Tibial artery (tissue), 4 donors: ENCODE measurements at places on chromosomes 13 and 19.

GRCh38 chr19:28148554-28148953 is 1064.4 kb downstream of the UQCRFS1 start:
- no peak for DNase-seq

- peak; percentile 66 for DNase-seq
Measured at GRCh38 chr13:112688560-112689302, 1.1 kb upstream of the ATP11A start.

- DNase-seq: no peak
Measured at GRCh38 chr19:29551774-29552173, 26.0 kb downstream of the VSTM2B start.

DNA sequence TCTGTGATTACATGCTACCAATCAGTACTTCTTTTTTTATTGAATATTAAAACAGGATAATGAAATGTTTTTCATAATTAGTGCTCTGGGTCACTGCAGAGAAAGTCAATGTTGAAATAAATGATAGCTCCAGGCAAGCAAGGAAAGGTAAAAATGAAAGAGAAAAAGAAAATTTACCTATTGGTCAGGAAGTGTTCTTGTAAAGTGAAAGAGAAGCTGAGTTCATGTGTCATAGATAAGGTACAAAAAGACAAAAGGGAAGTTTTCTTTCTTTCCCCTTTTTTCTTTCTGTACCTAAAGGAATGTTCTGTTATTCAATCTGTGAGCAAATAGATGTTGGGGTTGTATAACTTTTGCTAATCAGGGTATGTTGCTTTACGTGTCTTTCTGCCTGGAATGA is 197.0 kb downstream of the PCDH9 start:
- no peak for DNase-seq

DNA sequence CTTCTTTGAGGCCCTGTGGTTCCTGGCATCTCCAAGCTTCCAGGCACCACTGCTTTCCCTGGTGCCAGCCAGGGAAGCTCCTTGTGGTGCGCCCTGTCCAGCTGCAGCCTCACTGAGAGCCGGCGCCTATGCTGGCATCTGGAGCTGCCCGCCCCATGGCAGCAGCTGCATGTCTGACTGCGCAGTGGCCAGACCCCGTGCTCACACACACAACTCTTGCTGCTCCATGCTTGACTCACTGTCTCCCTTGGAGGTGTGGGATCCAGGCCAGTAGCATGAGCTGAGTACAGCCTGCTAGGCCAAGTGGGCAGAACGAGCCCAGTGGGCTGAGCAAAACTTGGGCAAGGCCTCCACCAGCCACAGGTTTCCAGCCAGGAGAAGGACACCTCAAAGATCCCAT is 11.5 kb upstream of the SUPT20H start:
- no peak for DNase-seq

GRCh38 chr13:113035213-113035800 is 66.3 kb downstream of the MCF2L start:
- no peak for DNase-seq

GRCh38 chr13:46183018-46183946 is 1.3 kb upstream of the LCP1 start:
- DNase-seq: no peak

DNA sequence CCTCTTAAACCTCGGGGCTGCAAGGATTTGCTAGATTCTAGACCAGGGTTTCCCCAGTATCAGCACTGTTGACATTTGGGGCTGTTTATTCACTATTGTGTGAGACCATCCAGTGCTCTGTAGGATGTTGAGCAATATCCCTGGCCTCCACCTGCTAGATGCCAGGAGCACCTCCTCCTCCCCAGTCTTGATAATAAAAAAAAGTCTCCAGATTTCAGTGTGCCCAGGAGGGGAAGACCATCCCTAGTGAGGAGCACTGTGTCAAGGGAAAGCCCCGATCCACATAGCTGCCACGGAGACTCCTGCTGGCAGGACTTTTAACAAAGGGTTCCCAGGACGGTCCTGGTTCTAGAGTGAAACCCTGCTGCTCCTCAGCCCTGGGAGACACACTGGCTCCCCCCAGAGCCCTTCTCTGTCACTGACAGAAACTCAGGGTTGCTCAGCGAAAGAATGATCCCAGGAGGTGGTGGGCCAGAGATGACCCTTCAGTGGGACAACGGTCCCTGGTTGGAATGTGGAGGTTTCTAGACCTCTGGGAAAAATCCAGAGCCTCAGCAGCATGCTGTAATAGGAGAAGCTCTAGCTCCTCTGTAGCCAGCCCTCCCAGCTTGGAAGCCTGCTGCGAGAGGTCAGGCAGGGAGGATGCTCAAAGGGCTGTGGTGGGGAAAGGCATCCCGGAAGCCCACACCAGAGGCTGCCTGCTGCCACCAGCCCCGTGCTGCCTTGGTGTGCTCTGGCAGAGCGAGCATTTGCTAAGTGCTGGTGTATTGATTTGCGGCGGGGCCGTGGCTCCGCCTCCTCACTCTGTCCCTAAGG is 20.3 kb downstream of the LYL1 start:
- peak; percentile 73 for DNase-seq

DNA sequence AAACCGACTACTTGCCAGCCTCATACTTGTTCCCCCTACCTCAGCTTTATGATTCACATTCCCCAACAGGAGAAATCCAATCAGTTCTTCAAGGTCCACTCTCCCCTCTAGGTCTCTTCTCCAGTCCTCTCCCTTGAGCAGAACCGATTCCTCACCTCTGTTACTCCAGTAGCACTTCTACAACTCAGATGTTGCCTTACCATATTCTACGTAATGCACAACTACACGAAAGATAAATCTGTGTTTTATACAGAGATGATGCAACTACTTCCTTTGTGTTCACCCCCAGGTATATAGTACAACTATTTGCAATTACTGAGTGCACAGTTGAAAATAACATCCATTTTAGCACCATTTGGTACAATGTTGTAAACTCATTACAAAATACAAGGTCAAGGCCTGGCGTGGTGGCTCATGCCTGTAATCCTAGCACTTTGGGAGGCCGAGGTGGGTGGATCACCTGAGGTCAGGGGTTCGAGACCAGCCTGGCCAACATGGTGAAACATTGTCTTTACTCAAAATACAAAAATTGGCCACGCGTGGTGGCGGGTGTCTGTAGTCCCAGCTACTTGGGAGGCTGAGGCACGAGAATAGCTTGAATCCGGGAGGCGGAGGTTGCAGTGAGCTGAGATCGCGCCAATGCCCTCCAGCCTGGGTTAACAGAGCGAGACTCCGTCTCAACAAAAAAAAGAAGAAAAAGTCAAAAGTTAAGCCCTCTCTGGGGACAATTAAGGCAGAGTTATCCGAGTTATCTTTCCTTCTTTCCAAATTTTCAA is 2.8 kb upstream of the WBP4 start:
- DNase-seq: no peak

DNA sequence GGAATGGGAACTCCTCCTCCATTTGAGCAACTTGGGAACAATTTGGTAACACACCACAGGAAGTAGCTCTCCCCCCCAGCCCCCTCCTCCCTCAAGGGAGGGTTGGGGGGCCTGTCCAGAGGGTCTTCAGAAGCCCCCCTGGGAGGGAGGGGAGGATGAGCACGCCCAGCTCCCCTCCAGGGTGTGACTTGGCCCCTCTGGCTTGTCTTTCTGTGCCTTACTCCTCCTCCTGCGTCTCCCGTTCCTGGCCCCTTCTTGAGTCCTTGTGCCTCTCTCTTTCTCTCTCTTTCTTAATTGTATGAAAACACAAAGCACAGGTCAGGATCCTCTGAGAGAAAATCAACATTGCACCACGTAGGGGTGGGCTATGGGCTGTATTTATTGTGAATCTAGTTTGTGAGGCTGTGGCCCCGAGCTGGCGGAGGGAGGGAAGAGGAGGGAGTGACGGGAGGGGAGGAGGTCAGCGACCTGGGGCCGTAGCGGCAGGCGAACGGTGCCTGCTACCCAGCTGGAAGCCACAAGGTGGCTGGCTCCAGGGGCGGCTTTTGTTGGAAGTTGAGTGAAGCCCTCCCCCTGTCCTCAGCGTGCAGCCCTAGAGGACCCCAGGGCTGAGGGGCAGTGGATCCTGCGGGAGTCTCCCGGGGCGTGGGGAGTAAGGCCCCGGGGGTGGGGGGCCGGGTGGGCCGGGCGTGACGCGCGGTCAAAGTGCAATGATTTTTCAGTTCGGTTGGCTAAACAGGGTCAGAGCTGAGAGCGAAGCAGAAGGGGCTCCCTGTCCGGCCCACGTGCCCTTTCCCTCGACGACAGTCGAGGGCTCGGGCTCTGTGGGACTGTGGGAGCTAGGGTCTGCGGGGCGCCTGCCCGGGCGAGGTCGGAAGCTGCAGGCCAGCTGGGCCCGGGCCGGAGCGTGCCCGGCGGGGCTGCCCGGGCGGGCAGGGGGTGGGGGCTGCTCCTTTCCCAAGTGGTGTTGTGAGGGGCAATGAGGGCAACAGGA is 6.4 kb downstream of the LYL1 start:
- no peak for DNase-seq

GRCh38 chr13:98613591-98613990 is 36.7 kb upstream of the STK24 start:
- no peak for DNase-seq

GRCh38 chr13:89784161-89784809 is 1563.2 kb upstream of the MIR17HG start:
- DNase-seq: no peak

DNA sequence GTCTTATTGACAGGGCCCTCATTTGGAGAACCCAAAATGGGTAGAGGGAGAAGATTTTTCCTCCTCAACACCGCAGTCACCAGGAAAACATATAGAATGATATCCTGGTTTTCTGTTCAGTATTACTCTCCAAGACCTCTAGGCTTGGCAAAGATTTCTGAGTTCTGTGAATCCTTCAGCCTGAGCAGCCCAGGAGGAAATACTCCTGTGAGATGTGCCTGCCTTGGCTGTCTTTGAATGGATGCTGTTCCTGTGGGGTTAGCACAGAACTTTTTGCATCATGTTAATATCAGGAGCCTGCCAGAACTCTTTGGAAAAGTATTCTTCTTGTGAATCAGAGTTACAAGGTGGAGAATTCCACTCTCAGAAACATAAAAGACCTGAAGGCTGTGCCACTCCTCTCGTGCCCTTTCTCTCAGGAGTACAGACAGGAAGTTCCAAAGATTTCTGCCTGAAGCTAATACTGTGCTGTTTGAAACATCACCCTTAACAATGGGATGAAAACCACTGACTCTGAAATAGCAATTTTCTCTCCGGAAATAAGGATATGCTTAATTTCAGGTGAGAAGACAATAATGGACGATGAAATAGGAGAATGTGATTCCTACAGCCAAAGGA is 520.1 kb upstream of the NBEA start:
- DNase-seq: no peak

DNA sequence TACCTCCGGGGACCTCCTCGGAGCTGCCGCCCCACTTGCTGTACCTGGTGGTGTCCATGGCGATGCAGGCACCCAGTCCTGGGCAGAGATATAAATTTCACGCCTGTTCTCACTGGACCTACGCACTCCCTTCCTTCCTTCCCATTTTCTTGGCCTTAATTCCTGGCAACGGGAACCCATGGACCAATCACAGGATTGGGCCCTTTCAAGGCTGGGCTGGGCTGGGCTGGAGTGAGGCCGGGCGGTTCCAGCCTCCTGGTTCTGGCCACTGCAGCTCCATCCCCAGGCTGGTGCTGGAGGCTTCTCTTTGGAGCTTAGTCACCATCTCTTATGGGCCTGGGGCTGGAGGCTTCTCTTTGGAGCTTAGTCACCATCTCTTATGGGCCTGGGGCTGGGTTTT is at the start of gene CLEC4G:
CLEC4G (minus strand) TSS at position 66 of the 400 bp plus-strand sequence; CDS start at position 58, 8 bp downstream.
- DNase-seq: no peak

GRCh38 chr13:32857077-32857476 is 159.1 kb upstream of the KL start:
- no peak for DNase-seq

DNA sequence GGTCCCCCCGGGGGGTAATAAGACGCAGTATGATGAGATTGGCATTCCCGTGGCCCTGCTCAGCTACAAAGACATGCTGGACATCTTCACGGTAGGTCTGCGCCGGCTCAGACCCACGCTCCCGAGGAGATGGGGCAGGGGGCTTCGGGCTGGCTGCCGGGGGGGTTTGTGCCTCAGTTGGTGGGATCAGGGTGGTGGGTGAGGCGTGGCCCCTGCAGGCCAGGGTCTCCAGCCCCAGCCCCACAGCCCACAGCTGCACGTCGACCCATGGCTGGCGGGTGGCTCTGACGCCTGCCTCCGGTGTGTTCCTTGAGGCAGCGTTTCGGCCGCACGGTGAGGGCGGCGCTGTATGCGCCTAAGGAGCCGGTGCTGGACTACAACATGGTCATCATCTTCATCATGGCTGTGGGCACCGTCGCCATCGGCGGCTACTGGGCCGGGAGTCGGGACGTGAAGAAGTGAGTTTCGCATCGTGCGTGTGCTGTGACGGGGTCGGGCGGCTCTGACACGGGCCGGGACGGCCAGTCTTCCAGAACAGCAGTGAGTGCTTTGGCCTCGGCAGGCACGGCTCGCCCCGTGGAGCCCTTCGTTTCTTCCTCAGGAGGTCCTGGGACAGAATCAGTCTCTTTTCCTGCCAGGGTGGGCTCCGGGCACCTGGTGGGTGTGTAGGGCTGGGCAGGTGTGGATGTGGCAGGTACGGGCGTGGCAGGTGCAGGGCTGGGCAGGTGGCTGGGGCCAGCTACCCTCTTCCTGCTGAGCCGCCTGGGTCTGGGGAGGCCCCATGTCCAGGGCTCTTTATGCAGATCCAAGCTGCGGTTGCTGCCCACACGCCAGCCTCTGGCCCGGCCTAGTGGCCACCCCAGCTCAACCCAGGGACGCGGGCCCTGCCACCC is 10.5 kb downstream of the SPPL2B start:
- no peak for DNase-seq

DNA sequence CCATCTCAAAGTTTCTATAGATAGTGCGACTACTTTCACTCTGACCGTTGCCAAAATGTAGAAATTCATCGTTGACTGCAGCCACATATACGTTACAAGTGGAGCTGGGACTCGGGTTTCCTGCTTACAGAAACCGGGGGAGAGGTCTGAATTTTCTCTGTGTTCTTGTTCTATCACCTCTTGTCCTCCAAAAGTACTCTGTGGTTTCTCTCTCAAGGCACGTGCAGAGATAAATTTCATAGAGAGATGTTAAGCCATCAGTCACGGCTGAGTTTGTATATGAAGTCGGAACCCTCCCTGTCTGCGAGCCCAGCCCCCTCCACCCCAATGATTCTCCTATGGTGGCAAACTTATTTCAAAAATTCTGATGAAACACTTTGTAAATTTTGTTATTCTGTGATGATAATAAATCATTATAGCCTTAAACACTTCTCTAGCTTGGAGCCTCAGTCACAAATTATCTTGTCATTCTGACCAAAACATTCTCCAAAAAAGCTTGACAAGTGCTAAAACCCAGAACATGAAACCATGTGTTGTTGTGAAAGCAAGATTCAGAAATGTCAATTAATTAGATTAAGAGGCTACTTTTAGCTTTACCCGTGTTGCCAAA is 87.5 kb downstream of the TSHZ3 start:
- no peak for DNase-seq

DNA sequence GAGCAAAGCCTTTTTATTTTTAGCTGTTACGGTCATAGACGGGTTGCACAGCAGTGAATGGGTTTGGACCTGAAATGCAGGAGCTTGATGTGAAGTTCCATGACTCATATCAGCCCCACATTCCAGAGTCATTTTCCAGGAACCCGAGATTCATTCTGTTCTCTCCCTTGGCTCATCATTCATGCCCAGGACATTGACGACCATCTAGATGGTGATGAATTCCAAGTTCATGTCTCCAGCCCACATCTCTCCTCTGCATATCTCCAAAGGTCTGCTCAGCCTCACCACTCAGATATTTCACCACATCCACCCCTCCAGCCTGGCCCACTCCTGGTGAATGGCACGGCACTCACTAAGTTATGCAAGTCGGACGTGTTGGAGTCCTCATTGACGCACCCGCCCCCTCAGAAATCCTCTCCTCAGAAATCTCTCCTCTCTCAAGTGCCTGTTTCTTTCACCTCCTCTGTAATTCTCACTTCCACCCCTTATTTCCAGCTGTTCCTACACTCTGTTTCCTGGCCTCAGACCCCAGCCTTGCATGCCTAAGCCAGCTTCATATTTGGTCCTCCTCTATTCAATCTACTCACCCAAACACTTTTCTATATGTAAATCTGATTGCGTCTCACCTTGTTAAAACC is 83.1 kb downstream of the ALOX5AP start:
- peak; percentile 79 for DNase-seq
